ENCODE measurements at places on chromosomes 1 and 21.
A peak's percentile ranks its signal among the peaks of the same experiment; 100 is the strongest.

DNA sequence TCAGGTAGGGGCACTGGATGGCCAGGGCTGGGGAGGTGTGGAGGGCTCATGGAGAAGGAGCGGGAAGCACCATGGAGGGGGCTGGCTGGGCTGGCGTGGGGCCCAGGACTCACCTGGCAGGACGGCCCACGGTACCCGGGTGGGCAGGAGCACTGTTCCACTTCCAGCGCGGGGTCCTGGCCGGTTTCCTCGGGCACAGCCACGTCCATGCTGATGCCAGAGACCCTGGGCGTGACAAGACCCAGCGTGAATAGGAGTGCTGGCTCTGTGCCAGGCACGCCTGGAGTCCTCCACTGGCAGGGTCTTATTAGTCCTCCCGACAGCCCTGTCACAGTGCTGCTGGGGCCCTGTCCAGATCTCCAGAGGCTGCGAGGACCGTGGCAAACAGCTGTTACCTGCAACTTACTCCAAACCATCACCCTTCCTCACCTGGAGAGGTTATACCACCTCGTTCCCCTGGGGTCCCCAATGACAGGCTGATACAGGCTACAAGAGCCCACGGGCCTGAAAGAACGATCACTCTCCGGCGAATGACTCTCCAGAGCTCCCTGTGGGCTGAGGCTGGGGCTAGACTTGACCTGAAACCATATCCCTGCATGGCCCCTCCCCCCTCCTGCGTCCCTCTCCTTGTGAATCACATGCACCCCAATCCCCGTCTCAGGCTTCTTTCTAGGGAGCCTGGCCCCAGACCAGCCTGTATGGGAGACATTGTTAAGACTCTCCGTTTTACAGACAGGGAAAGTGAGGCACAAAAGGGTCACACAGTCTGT is 62.1 kb downstream of the HSPG2 start:
- peak; percentile 81 for DNase-seq

DNA sequence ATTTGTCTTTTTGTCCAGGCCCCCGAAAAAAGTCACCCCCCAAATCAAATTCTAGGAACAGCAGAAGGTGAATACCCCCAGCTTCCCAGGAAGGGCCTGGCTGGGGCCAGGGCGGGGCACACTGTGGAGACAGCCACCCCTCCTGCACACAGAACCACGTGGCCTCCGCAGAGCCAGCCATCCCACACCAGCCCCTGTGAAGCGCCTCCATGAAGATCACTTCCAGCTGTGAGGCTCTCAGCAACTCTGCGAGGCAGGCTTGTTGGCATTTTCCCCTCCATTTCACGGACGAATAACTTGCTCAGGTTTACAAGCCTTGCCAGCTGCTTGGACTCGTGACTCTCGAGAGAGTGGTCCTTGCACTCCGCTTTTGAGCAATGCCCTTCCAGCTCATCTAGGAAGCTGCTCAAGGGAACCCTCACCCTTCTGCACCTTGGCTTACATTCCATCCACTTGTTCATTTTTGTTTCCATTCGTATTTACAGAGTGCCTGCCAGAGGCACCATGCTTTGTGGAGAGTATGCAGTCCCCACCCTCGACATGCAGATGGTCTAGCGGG is 48.2 kb downstream of the SYT6 start:
- DNase-seq, result peak; percentile 98

- no peak for DNase-seq
These were observed 6.8 kb downstream of the BACH1 start for GRCh38 chr21:29305561-29305960.

DNA sequence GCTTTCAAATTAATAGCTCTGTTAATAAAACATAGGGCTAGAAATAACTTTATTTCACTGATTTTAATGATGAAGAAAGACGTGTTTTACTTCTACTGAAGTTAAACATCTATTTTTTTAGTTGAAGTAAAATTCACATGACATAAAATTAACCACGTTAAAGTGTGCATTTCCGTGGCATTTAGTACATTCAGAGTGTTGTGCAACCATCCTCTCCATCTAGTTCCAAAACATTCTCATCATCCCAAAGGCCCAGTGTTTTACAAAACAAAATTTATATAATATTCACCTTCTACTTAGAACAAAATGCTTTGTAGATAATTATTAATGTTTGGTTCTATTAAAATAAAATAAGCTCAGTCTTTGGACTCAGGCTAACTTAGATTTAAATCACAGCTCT is 108.5 kb upstream of the GNG12 start:
- DNase-seq, result no peak

- no peak for DNase-seq
These were observed 340.4 kb downstream of the DISC1 start for GRCh38 chr1:231966983-231967382.
